Epithelial cell of esophagus (primary cell): ENCODE measurements at places on chromosomes 11 and 22.

DNA sequence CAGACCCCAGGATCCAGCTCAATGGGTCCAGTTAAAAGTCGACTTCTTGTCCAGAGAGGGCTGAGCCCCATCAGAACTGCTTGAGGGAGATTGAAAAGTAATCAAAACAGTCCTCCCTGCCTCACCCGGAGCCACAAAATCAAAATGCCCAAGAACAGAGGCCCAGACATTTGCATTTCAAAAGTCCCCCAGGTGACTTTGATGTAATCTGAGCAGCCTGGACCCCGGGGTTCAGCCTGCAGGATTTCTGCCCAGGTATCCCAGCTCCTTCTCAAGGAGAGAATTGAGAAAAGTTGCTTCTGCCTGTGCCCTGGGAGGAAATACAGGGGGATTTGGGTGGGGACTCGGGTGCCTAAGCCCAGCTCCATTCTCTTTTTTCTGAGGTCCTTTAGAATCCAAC, 1385.0 kb downstream of the TBC1D22A start:
- no peak for DNase-seq

GRCh38 chr22:34604312-34604711, 461.6 kb upstream of the ISX start:
- no peak for DNase-seq

DNA sequence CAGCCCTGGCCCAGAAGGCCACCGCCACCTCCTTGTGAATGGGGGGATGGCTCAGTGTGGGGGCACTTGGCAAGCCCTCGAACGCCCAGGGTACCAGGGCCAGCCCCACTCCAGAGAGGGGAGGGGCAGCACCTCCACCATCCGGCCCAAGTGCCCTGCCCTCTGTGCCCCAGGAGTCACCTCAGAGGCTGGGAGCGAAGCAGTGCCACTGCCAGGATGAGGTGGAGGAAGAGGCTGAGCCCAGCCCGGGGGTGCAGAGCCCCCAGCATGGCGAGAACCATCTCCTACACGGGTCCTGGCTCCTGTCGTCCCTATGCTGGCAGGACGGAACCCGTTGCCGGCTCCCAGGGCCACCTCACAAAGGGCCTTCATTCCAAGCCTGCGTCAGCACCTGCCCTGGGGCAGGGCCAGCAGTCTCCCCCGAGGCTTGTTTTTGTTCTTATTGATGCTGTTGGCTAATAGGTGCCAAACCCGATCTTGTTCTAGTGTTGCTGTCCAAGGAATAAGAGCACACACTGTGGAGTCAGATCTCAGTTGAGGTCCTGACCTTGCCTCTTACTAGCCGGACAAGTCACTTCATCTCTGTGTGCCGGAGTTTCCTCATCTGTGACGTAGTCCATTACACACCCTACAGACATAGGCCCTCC, at the start of gene FREY1:
TSS of gene FREY1 (minus strand) at position 307 of the 647 bp plus-strand sequence. CDS start at position 281, 26 bp downstream.
- DNase-seq: no peak

- DNase-seq: no peak
Observed at GRCh38 chr11:42161886-42162285, 702.4 kb upstream of the LRRC4C start.

DNA sequence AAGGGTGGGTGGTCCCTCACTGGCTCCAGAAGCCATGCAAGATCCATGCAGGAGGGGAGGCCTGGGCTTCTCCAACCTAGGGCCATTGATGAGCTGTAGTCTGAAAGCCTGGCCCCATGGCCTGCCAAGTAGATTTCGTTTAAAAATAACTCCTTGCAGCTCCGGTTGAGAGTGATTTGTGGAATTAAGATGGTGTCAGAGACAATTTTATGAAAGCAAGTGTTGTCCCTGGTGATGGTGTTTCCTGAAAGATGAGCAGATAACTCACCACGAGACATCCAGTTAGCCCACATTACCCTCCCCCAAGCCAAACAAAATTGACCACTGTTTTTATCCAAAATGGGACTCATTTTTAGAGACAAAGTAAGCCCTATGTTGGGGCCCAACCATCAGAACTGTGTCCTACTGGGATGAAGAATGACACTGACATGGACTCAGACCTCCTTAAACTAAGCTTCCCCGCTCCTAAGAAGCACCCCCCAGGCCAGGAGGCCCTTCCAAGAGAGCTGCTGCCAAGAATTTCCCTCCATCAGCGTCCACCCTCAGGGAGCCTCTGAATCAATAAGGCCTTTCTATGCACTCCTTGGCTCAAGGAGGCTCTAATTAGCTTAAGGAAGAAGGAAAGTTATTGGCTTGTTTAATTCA, 174.2 kb upstream of the NCAM1 start:
- no peak for DNase-seq
